ENCODE measurements at places on chromosomes 3 and 15. TPM values are rescaled to one million over a fixed set of nuclear protein-coding genes. Genes with fewer than 3 reads are reported as not detected.

Gene TGM5
- not detected for total RNA-seq

DNA sequence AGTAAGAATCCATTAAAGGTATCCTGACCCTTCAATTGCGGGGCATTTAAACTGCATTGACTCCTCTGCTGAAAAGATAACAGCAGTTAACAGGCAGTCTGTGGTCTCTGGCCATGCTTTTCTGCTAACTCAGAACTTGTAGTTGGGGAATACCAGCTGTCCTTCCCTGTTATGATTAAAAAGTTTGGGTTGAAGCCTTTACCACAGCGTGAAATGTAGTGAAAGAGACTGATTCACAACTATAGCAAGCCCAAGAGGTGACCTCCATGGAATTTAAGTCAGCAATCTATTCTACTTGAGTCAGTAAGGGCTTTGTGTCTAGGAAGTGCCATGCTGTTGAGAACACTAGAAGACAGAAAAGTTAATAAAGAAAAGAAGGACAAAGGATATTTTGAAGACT is 1037.3 kb downstream of the SI start:
- peaks cover 8% of the 10 kb centered on the region for H3K36me3 ChIP-seq
- H3K27me3 ChIP-seq = no peaks in the 10 kb centered on the region
- peak overlapping the region; percentile 84 for H3K27ac ChIP-seq
- H3K4me3 ChIP-seq = no peak overlapping the region

DNA sequence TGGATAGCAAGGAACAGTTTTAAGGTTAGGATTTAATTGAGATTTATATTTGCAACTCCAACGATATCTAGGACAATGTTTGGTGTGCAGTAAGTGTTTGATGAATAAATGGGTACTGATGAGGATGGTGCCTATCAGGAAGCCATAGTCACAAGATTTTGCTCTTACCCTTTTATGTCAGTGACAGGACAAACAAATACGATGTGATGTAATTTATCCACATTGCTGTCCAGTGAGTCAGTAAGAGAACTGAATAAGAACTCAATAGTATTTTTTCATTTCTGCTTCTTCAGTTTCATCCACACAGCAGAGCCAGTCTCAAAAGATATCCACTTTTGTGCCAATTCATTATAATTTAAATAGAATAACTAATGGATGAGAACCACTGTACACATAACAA is 18.5 kb downstream of the C3orf85 start:
- H3K27ac ChIP-seq = no peak overlapping the region
- H3K27me3 ChIP-seq = no peaks in the 10 kb centered on the region
- no peak for DNase-seq
- no peaks in the 10 kb centered on the region for H3K4me1 ChIP-seq

- DNase-seq = no peak
- H3K4me1 ChIP-seq = no peaks in the 10 kb centered on the region
- no peaks in the 10 kb centered on the region for H3K27me3 ChIP-seq
- H3K27ac ChIP-seq = no peak overlapping the region
- no peaks in the 10 kb centered on the region for H3K36me3 ChIP-seq
Measured at GRCh38 chr3:31249545-31249944, 283.2 kb upstream of the STT3B start.

GRCh38 chr3:160449636-160450598 is at the start of gene TRIM59:
Gene TRIM59 (minus strand): TSS chr3:160449786. CDS start chr3:160439183, 10,603 bp downstream.
- H3K27me3 ChIP-seq = peaks cover 24% of the 10 kb centered on the region
- H3K27ac ChIP-seq = peak within 1 kb of the TSS; percentile 93
- peaks cover 27% of the 10 kb centered on the region for H3K36me3 ChIP-seq
- H3K4me3 ChIP-seq = peak within 1 kb of the TSS; percentile 100

GRCh38 chr15:60555806-60556205 is 76.9 kb upstream of the ICE2 start:
- DNase-seq = no peak
- H3K4me3 ChIP-seq = no peak overlapping the region
- no peak overlapping the region for H3K27ac ChIP-seq
- no peaks in the 10 kb centered on the region for H3K36me3 ChIP-seq
- no peaks in the 10 kb centered on the region for H3K27me3 ChIP-seq

DNA sequence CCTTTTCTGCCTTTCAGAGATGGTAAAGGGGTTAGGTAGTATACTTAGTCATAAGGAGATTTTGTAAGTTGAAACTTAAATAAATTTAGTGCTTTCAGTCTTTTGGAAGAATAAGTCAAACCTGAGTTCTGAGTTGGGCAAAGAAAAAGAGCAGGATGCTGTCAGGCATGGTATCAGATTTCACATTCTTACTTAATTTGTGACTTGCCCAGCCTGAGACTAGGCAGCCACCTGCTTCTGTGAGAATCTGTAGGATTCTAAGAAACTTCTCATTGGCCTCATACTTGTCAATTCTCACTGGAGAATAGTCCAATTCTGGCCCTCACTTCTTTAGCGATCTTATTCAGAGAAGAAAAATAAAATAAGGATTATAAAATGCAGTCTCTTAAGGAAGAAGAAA is 577.5 kb downstream of the DIPK2A start:
- no peaks in the 10 kb centered on the region for H3K36me3 ChIP-seq
- H3K27me3 ChIP-seq = no peaks in the 10 kb centered on the region
- H3K4me3 ChIP-seq = no peak overlapping the region
- no peak for DNase-seq
- H3K4me1 ChIP-seq = peaks cover 16% of the 10 kb centered on the region
- H3K27ac ChIP-seq = no peak overlapping the region

DNA sequence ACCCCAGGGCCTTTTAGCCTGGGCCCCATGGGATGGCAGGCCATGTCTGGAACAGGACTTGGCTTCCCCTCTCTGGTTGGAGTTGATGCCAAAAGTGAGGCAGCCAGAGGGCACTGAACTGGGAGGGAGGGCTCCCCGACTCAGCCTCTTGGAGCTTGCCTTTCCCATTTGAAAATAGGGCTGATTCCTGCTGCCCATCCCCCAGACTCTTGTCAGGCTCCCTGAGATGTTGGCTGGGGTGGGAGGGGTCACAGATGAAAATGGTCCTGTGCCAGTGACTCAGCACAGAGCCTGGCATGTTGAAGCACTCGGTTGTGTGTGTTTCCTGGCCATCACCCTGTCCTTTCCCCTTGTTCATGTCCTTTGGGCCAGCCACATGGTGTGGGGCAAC is 6.6 kb downstream of the PPCDC start:
- H3K27ac ChIP-seq = no peak overlapping the region
- no peak overlapping the region for H3K4me3 ChIP-seq
- no peaks in the 10 kb centered on the region for H3K27me3 ChIP-seq
- DNase-seq = no peak
- H3K4me1 ChIP-seq = peaks cover 17% of the 10 kb centered on the region

GRCh38 chr3:124592658-124593441 is 137.4 kb upstream of the UMPS start:
- peaks cover 15% of the 10 kb centered on the region for H3K4me1 ChIP-seq
- no peak overlapping the region for H3K4me3 ChIP-seq
- H3K36me3 ChIP-seq = no peaks in the 10 kb centered on the region
- no peaks in the 10 kb centered on the region for H3K27me3 ChIP-seq
- H3K27ac ChIP-seq = no peak overlapping the region

DNA sequence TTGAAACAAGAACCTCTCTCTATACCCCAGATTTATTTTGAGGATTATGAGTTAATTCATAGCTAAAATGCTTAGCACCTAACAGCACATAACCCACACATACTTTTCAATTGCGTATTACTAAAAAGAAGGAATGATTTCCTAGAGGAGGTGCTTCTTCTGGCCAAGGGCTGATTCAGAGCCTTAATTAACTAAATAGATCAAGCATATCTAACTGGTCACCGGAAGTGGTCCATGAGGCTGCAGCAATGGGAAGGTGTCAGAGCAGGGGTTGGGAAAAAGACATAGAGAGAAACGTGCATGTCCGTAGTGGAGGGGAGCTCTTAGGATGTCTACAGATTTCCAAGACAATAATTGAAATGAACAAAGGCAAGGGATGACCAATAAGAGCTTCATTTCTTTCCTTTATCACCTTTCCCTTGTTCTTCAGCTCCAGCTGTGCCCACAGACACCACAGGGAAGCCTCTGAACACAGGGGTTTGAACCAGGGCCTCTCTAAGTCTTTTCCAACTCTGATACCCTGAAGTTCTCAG is 467 bp downstream of the HGD start:
- H3K4me3 ChIP-seq = no peak overlapping the region
- H3K36me3 ChIP-seq = no peaks in the 10 kb centered on the region
- no peak for DNase-seq
- peaks cover 13% of the 10 kb centered on the region for H3K4me1 ChIP-seq
- no peaks in the 10 kb centered on the region for H3K27me3 ChIP-seq
- H3K27ac ChIP-seq = no peak overlapping the region

- no peak overlapping the region for H3K4me3 ChIP-seq
- peaks cover 14% of the 10 kb centered on the region for H3K4me1 ChIP-seq
- peaks cover 32% of the 10 kb centered on the region for H3K36me3 ChIP-seq
- peak; percentile 60 for DNase-seq
- H3K27me3 ChIP-seq = no peaks in the 10 kb centered on the region
- H3K27ac ChIP-seq = no peak overlapping the region
Measured at GRCh38 chr3:124759666-124760401, 29.6 kb downstream of the UMPS start.
